ENCODE measurements at places on chromosomes 5 and 9.

- DNase-seq, result no peak
Measured at GRCh38 chr5:83947763-83948162, 227.1 kb upstream of the HAPLN1 start.

DNA sequence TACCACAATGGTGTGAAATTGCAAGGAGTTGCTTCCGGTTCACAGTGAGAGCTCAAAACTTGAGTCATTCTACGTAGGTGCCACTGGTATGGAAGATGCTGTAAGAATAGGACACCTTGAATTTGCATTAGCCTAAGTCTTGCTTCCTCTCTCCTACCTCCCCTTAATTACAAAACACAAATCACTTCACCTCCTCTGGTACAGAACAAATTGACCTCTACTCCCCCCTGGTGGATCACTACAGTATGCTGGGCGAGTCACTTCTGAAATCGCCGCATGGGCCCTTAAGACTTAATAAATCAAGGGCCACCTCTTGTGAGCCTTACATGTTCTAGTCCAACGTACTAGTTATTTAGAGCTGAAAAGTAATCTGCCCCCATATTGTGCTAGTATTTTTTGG lies 145.3 kb upstream of the SMARCA2 start:
- peak; percentile 64 for DNase-seq

DNA sequence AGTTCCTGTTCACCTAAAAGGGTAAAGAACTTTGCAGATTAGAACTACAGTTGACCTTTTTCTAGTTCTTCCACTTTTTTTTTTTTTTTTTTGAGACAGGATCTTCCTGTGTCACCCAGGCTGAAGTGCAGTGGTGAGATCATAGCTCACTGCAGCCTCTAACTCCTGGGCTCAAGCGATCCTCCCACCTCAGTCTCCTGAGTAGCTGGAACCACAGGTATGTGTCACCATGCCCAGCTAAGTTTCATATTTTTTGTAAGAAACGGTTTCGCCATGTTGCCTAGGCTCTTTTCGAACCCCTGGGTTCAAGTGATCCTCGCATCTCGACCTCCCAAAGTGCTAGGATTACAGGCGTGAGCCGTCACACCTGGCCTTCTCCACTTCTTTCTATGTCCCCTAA lies 39.7 kb upstream of the TNFAIP8 start:
- DNase-seq, result no peak

- DNase-seq, result no peak
Measured at GRCh38 chr5:148830211-148830610, 3.8 kb downstream of the ADRB2 start.

- DNase-seq, result no peak
Measured at GRCh38 chr5:40405230-40405629, 274.5 kb upstream of the PTGER4 start.

DNA sequence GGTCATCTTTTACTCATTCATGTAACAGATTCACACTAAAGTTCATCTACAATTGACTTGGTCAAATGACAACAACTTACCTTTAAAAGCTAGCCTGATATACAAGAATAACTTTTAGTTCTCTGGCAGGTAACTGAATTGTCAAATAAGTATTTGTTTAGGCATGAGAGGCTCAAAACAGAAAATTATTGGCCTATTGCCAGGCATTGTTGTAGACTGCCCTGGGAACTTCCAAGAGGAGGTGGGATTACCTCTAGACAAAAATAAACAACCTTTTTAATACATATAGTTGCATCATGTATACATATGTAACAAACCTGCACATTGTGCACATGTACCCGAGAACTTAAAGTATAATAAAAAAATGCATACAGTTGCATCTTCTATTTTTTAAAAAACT lies 18.2 kb upstream of the SLCO4C1 start:
- DNase-seq, result no peak

- DNase-seq, result no peak
Measured at GRCh38 chr5:149072376-149072775, 9.5 kb upstream of the SH3TC2 start.

- no peak for DNase-seq
Measured at GRCh38 chr5:66742083-66742895, 146.1 kb downstream of the MAST4 start.

DNA sequence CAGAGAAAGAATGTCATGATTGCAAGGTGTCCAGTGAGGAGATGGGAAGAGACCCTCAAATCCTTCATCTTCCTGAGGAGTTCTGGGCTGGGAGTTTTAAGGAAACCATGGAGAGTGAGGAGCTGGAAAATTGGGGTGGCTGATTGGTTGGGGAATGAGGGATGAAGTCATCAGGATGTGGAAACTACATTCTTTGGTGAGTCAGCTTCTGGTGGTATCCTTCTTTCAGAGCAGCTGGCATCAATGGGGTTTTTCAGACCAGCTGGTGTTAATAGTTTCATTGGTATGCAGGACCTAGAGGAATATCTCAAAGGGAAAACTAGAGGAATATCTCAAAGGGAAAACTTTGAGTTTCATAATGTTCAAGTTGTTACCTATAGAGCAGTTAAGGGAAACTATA lies 45.2 kb downstream of the RNF180 start:
- DNase-seq, result peak; percentile 9

DNA sequence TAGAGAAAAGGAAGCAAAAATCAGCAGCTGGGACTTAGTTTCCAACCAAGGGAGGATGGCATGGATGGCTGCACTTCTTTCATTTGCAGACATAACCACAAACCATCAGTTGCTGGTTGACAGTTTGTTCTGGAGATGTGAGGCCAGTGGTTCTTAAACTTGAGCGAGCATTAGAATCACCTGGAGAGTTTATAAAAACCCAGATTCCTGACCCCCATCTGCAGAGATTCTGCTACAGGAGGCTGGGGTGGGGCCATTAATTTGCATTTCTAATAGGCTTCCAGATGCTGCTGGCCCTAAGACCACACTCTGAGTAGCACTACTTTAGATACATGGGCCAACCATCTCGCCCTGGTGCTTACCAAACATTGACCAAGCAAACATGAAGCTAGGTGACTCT lies 60.8 kb downstream of the MARCHF3 start:
- no peak for DNase-seq

DNA sequence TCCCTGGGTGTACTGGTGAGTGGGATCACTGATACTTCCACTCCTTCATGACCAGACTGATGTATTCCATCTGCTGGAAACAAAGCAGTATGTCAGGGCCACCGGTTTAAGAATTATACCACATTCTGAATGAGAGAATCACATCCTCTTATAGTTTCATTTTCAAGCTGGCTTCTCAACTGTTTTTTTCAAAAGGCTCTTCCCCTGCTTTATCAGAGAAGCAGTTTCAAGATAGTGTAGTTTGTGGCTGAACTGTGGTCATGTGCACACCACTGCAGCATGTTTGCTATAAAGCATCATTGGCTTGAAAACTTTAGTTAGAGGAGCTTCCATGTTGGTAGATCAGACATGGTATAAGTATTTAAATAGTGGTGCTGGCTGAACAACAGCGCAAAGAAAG lies 450.5 kb upstream of the CDH10 start:
- DNase-seq, result no peak

DNA sequence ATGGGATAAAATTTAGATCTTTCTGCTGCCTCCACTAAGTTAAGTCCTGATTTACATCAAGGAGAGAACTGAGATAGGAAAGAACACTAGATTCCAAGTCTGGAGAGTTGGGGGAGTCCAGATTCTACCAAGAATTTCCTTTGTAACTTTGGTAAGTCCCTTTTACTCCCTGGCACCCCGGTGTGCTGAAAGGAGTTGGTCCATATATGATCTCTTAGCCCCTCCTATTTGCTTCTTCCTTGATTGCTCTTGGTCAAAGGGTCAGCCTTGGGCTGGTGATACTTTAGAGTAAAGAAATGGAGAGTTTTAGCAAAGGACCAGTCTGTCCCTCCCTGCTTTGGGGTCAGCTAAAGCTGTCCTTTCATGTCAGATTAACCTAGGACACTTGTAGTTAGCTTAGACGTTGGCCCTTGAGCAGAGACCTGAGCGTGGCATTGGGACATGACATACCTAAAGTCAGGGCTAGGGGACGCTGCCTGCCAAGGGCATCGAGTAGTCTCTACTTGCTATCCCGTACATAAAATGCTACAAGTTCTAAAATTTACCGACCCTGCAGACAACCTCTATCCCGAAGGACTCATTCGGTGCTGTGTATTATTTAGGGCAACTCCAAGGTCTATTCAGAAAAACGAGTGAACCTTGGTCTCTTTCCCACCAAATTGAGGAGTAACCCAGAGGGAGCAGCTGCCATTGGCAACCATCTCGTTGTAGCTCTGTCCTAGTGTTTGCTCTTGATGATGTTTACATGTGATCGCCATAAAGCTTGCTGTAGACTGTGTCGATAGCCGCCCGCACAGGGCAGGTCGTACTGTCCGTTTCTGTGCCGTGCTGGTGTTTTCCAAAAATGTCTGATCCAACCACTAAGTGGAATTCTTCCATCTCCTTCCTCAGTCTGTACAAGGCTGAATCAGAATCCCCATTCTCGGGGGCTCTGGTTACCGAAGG lies 94.4 kb downstream of the PDE6A start:
- DNase-seq, result no peak

DNA sequence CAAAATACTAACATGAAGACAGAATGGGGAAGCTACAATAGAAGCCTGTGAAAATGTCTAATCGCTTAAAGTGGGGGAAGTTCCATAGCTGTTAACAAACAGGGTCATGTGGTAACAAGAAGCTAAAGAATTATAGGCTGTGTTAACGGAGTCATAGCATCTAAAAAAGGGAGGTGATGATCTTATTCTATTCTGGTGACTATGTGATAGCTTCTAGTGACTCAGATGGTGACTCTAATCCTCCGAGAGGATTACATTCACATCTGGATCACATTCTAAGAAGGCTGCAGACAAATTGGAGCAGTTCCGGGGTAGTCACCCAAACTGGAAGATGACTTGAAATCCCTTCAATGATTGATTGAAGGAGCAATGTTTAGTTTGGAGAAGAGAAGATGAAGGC lies 142.1 kb downstream of the LIFR start:
- DNase-seq, result no peak

GRCh38 chr9:14868772-14869583 lies 41.2 kb downstream of the FREM1 start:
- DNase-seq, result no peak

- no peak for DNase-seq
Measured at GRCh38 chr5:151913425-151913824, 11.2 kb downstream of the GLRA1 start.

DNA sequence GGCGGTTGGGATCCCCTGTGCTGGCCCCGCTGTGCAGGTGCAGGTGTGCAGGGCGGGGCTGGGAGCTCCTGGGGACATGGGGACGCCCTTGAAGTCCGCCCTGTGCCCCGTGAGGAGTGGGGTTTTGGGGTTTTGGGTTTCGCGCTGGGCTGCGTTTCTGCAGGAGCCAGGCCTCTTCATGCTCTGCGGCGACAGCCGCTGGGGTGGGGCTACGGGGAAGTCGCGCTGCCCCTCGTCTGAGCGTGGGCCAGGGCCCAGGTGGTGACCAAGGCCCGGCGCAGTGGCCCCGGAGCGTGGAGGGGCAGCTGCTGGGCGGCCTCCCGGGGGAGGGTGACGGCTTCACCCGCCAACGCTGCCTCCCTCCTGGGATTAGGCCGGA lies 47.8 kb upstream of the IRX4 start:
- no peak for DNase-seq

DNA sequence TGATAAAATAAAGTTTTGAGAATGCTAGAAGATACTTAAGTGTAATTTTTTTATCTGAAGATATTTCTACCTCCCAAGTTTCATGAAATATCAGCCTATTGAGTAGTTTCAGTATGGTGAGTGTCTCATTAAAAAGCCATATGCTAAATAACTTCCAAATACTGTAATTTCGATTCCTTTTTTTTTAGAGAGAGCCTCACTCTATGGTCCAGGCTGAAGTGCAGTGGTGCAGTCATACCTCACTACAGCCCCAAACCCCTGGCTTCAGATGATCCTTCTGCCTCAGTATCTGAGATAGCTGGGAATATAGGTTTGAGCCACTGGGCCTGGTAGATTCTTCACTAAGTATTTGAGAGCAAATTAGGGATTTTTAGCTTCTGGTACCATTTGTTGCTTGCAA lies 24.5 kb downstream of the CDC42SE2 start:
- no peak for DNase-seq

GRCh38 chr9:97904725-97905124 lies 17.6 kb downstream of the TRMO start:
- no peak for DNase-seq

DNA sequence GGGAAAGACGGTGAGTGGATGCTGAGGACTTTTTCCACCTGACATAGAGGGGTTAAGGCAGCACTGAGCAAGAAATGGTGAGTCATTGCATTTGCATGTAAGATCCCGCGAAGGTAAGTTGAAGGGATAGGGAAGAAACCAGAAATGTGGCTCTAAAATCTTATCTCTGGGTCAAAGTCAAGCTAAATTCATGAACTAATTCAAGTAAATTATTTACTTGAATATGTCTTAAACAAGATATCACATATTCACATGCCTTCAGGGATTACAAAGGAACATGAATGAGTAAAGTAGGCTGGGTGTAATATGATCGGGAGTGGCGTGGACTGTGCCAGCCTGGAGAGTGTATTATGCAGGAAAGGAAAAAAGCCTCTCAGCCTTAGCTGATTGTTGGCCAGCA lies 74.4 kb upstream of the EQTN start:
- no peak for DNase-seq

GRCh38 chr5:129019401-129019908 lies 54.2 kb downstream of the SLC27A6 start:
- DNase-seq, result no peak

GRCh38 chr9:76699971-76700370 lies 64.3 kb upstream of the PCA3 start:
- no peak for DNase-seq

DNA sequence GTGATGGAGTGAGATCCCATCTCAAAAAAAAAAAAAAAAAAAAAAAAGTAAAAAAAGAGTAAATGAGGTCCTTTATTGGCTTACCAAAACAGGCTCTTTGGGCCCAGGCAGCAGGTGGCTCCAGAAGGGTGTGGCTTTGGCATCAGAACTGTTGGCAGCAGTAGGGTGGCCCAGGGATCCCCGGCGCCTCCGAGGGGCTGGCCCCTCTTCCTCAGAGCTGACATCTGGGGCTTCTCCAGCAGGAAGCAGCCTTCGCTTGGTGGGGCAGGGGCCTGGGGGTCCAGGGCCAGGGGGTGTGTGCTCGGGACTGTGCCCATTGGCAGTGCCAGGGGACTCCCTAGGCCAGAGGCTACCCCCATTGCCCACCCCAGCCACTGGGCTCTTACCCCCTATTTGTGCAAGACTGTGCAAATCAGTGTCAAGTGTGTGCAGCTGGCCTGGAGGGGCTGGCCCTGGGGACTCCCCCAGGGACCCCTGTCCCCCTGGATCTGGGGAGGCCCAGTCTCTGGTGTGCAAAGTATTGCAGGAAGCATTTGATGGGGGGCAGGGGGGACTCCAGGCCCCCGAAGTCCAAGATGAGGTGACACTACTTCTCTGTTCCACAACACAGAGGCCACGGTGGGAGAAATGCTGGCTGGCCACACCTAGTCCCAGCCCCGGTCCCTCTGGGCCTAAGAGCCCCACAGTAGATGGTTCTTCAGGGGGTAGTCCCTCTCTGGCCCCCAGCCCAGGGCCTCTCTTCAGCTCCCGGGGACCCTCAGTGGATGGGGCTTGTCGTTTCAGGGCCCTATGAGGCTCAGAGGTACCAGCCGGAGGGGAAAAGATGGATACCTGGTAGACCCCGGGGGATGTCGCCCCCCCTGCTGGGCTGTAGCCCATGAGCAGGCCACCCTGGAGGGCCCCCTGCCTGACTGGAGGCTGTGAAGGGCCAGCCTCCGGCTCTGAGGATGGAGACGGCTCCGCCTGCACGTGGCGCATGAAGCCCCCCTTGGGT lies 4.7 kb upstream of the STOML2 start:
- DNase-seq, result no peak

GRCh38 chr5:123508441-123508840 lies 3.5 kb upstream of the CSNK1G3 start:
- no peak for DNase-seq

All from H1 (cell line).